PC-9 (cell line): ENCODE measurements at places on chromosomes 4 and X.

DNA sequence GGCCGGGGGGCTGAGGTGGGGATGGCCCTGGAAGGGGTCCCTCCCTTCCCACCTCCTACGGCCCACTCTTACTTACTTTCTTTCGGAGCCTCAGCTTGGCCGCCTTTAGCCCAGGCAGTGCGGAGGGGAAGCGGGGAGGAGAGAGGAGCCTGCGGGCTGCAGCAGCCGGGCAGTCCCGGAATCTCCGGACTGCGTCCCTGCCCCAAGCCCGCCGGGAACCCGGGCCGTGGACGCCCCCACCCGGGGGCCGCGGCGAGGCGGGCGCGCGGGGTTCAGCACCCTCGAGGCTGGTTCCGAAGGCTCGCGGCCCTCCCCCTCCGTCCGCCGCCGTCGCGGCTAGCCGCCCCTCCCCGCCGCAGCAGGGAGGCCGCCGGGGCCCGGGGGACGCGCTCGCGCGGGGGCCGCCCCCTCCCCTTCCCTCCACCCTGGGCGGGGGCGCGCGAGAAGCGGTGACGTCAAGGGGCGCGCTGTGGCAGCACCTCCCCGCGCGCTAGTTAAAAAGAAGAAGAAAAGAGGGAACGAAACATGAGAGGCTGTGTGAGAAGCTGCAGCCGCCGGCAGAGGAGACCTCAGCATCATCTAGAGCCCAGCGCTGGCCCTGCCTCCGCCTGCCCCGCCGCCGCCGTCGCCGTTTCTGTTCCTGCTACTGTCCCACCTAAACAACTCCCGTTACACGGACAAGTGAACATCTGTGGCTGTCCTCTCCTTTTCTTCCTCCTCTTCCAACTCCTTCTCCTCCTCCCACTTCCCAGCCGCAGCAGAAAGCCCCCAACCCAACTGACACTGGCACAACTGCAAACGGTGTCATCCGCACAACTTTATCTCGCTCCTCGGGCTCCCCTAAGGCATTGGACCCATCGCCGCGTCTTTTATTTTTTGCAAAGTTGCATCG, at the start of gene HHIP:
TSS of gene HHIP (plus strand) at position 526 of the 892 bp plus-strand sequence. CDS start 520 bp downstream, outside the sequence.
- no peak for DNase-seq

- peak; percentile 73 for DNase-seq
Observed at GRCh38 chr4:177573507-177573906, 131.3 kb upstream of the AGA start.

GRCh38 chr4:56680266-56680665, 830 bp downstream of the HOPX start:
- DNase-seq, result no peak

DNA sequence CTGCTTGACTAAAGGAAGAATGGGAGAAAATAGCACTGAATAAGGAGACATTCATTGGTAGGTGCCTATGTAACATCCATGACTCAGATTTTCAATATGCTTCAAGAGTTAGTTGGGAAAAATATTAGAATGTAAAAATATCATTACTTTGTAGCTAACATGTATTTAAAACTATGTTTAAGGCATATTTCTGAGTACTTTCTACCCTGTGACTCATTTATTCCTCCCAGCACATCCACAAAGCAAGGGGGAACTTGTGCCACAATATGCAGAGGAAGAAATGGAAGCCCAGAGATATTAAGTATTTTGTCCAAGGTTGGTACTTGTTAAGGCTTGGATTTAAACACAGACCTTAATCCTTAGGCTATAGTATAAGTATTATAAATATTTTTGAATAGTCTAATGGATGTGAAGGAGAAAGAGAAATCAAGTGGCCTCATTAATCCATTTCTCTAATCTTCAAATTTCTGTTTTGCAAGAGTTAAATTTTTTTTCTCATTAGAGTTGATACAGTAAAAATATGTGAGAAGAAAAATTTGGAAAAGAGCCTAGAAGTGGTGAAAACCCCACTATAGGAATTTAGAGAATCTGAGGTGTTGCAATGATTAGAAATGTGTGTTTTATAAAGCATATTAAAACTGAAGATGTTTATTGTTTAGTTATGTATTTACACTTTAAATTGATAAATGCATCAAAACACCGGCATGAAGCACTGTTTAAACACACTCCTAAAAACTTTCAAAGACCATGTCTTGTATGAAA, 149.3 kb upstream of the GYPA start:
- DNase-seq, result no peak

- no peak for DNase-seq
Observed at GRCh38 chr4:145566768-145567167, 52.4 kb upstream of the MMAA start.

- no peak for DNase-seq
Observed at GRCh38 chrX:100719139-100719538, 12.8 kb downstream of the SYTL4 start.

DNA sequence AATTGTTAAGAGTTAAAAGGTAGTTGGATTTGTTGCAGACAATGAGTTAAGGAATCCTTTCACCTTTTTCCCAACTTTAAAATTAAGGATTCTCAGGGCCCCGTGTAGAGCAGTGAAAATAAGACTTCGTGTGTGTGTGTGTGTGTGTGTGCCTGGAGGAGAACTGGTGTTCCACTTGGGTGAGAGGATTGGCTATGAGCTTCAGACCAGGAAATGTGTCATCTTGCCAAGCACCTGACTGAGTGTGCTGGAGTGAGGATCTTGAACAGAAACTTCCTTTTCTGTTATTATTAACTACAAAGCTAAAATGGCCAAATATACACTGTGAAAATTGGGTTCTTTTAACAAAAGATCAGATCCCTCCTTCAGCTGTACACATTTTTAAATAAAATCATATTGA, 113.1 kb upstream of the VCX2 start:
- no peak for DNase-seq

- DNase-seq, result no peak
Observed at GRCh38 chrX:129779747-129780146, at the start of gene SASH3. TSS of gene SASH3 (plus strand) at chrX:129779949. CDS start at chrX:129780098, 149 bp downstream.

DNA sequence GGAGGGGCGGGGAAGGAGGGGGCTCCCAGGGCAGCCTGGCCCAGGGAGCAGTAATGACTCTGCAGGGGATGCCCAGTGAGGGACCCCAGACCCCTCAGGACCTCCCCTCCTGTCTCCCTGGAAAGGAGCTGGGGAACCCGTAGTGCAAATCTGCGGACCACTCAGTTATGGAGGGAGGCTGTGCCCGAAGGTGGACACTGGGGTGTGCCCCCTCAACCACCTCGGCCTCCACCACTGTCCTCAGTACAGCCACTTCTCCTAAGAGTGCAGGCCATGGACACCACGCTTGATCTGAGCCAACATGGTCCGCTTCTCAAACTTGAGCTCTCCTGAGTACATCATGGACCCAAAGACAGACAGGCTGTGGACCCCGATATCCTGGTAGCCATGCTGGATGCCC, 378.2 kb upstream of the MAOA start:
- DNase-seq, result no peak

DNA sequence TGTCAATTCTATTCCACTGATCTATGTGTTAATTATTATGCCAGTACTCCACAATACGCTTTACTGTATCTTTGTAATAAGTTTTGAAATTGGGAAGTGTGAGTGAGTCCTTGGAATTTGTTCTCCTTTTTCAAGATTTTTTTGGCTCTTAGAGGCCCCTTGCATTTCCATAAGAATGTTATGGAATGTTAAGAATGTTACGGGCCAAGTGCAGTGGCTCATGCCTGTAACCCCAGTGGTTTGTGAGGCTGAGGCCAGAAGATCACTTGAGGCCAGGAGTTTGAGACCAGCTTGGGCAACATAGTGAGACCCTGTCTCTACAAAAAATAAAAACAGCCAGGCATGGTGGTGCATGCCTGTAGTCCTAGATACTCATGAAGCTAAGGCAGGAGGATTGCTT, 167.6 kb upstream of the CXorf66 start:
- no peak for DNase-seq

- DNase-seq, result no peak
Observed at GRCh38 chr4:162347842-162348213, 184.0 kb upstream of the FSTL5 start.

DNA sequence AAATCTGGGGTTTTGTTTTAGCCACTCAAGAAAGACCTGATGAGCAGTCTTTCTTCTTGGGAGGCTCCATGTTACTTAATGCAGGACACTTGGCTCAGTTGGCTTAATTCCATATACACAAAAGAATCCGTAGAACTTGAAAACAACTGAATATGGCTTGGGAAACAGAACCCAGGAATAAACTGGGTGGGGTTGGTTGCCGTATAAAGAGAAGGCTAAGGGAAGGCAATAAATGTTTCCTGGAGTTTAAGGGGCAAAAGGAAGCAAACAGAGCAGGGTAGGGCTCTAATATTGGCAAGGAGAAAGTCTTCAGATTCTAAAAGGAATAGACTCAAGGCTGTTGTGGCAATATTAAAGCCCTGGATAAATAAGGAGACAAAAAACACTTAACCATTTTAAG, 8.4 kb downstream of the TNMD start:
- DNase-seq, result no peak

DNA sequence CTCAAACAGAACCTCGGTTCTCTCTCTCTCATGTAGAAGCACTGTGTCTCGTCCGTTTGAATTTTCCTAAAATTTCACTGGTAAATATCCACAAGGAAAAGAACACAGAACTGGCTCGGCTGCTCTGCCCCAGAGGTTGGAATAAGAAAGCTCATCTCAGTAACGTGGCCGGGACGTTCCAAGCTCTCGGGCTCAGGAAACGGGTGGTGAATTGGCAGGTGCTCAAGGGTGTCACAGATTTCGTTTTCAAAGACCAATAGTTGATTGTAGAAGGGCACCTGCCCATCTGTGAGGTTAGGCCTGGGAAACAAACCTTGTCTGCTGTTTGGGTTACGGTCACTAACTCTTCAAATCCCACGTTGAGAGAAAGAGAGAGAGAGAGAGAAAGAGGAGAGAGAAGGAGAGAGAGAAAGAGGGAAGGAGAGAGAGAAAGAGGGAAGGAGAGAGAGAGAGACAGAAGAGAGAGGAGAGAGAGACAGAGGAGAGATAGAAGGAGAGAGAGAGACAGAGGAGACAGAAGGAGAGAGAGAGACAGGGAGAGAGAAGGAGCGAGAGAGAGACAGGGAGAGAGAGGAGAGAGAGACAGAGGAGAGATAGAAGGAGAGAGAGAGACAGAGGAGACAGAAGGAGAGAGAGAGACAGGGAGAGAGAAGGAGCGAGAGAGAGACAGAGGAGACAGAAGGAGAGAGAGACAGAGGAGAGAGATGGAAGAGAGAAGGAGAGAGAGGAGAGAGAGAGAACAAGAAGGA, 106.6 kb downstream of the CRLF2 start:
- DNase-seq, result no peak

- DNase-seq, result no peak
Observed at GRCh38 chr4:176383273-176384077, 63.7 kb downstream of the SPCS3 start.

- no peak for DNase-seq
Observed at GRCh38 chr4:14615671-14616070, 386.6 kb upstream of the CPEB2 start.

GRCh38 chrX:3443184-3443583, 96.7 kb upstream of the MXRA5 start:
- DNase-seq, result no peak

- DNase-seq, result no peak
Observed at GRCh38 chr4:186780291-186781031, 56.8 kb upstream of the FAT1 start.

GRCh38 chrX:113274791-113275190, 434.2 kb upstream of the AMOT start:
- no peak for DNase-seq

GRCh38 chr4:74267998-74268606, 40.2 kb upstream of the EPGN start:
- DNase-seq, result peak; percentile 56

- no peak for DNase-seq
Observed at GRCh38 chr4:96646146-96646545, 806.3 kb downstream of the PDHA2 start.

DNA sequence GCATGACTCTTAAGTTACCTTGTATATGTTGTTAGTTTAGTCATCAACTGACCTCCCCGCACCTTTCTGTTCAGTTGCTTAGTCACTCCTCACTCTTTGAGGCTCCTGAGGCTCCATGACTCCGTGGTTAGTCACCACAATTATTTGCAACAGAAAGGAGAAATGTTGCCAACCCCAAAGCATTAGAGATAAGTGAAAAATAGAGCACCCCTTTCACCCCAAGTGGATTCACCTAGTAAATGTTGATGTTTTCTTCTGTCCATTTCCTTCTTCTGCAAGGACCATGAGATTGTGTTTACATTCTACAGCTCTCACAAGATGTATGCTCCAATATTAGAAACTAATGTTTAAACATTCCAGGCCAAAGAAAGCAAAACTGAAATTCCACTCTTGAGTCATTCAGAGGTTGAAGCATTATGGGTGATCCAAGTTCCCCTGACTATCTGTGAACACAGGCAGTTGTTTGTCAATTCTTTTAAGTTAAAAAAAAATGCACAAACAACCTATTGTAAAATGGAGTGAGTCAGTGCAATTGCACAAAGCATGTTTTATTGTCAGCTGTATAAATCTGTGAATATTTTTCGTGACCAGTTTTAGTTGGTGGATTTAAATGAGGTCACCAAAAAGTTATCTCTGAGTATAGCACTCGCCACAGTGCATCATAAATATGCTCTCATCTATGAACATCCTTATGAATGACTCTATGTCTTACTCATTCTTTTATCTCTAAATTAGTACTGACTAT, 552.4 kb upstream of the MAGEB2 start:
- peak; percentile 90 for DNase-seq

- no peak for DNase-seq
Observed at GRCh38 chr4:104743215-104743653, 248.5 kb upstream of the CXXC4 start.

- peak; percentile 35 for DNase-seq
Observed at GRCh38 chrX:95058815-95059214, 1384.8 kb downstream of the FAM133A start.

DNA sequence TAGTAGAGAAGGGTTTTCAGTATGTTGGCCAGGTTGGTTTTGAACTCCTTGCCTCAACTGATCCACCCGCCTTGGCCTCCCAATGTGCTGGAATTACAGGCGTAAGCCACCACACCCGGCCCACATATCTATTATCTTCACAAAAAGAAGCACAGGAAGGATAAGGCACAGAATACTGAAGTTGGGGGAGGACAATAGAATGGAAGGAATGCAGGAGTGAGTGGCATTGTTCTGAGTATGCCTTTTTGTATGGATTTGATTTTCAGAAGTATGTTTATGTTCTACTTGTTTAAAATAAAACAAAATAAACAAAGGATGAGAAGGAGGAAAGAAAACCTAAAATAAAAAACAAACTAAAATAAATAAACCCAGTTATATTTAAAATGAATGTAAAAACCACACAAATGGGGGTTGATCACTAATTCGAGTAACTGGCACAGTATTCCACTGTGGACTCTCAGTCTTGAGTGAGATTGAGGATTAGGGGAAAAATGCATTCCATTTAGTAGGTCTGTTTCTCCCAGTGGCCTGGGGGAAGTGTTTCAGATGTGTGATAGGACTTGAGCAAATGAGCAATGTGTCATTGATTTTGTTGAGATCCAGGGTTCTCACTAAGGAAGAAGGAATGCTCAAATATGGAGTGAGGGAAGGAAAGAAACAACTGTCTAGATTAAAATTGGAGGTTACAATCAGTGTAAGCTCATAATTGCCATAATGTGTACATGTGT, 109.0 kb upstream of the C1QTNF7 start:
- DNase-seq, result no peak
